Fibroblast of skin of left biceps (primary cell): ENCODE measurements at places on chromosomes 1 and 21.

DNA sequence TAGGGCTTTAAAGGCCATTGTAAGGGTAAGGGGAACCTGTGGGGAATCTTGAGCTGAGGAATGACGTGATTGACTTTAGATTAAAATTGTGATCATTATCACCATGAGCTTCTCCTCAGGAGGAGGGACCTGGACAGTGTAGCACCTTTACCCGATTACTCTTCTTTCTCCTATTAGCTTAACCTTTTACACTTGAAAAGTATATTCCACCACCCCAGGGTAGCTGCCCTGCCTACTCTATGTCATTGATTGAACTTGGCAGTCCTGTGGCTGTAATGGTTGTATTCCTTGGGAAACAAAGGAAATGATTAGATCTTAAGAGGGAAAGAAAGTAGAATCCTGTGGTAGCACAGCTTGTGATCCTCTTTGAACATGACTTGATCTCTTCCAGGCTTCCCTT is 47.7 kb downstream of the CACHD1 start:
- DNase-seq = no peak

DNA sequence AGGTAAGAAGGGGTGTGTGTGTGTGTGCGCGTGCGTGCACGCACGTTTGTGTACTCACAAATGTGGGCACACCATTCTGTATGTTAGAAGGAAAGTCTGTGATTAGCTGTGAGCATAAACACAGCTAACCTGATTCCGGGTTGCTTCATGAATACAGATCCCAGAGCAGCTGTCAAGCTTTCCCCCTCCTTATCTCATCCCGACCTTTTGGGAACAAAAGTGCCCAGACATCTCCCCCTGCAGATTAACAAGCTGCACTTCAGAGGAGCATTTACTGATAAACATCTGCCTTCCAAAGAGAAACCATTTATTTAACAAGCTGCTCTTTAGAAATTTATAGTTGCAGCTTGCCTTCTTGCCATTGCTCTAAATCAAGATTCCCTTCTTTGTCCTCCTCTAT is 97.0 kb downstream of the MT1HL1 start:
- DNase-seq = no peak

GRCh38 chr1:241235256-241235897 is 121.6 kb downstream of the RGS7 start:
- no peak for DNase-seq

DNA sequence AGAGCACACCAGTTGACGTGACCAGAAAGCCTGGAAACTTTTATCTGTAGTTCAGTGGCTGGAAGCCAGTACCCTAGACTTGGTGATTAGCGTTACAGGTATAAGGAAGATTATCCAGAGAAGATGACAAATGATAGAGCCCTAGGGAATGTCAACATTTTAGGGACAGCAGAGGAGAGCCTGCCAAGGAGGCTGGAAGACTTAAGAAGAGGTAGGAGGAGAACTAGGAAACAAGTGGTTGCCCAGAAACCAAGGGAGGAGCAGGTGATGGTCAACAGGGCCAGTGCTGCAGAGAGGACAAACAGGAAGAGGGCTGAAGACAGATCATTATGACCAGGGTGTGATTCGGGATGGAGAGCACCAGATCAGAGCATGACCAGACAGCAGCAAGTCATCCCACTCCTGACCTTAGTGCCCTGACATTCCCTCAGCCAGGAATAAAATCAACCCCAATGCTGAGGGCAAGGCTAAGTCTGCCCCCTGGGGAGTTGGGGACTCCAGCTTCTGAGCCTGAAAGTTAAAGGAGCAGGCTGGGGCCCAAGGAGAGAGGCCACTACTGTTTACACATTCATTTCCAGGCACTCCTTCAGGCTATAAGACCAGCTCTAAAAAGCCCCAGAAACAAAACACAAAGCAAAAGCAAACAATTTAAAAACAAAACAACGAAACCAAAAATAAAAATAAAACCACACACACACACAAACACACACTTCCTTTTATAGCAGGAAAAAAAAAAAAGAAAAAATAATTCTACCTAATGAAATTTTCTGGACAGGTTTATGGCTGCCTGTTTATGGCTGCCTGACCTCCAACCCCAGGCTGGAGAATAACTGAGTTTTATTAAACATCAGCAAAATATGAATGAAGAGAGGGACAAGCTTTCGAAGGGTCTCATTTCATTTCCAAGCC is 48.6 kb upstream of the LRRC52 start:
- no peak for DNase-seq

GRCh38 chr1:76938304-76938703 is 71.0 kb downstream of the ST6GALNAC5 start:
- DNase-seq = no peak

DNA sequence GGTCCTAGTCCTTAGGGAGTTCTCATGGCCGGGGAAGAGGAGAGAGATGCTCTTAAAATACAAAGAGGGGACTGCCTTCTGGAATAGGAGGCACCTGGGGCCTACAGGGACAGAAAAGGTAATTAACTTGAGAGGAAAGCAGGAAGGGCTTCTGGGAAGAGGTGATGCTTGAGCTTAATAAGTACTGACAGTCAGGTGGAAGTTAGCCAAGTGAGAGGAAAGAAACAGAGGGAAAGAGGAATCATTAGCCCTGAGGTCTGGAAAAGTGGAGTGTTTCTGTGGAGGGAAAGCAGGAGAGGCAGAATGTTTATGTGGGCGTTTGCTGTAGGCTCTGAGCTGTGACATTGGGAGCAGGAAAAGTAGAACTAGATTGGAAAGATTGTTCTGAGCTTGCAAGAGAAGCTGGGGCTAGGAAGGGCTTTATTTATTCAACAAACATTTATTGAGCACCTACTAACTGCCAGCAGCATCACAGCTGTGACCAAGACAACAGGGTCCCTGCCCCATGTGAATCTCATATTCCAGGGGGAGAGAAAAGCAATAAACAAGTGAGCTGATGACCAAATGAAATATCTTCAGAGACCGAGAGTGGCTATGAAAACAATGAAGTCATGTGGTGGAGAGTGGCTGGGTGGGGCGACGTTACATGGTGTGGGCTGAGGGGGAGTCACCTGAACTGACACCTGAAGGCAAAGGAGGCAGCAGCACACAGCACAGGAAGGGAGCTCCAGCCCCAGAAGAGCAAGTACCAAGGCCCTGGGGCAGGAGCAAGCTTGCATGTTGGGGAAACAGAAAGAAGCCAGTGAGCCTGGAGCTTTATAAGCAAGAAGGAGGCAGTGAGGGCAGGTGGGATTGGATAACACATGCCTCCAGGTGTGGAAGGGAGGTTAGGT is 4.4 kb upstream of the FNDC5 start:
- DNase-seq = no peak

GRCh38 chr1:212769459-212770167 is 22.0 kb downstream of the NSL1 start:
- no peak for DNase-seq

DNA sequence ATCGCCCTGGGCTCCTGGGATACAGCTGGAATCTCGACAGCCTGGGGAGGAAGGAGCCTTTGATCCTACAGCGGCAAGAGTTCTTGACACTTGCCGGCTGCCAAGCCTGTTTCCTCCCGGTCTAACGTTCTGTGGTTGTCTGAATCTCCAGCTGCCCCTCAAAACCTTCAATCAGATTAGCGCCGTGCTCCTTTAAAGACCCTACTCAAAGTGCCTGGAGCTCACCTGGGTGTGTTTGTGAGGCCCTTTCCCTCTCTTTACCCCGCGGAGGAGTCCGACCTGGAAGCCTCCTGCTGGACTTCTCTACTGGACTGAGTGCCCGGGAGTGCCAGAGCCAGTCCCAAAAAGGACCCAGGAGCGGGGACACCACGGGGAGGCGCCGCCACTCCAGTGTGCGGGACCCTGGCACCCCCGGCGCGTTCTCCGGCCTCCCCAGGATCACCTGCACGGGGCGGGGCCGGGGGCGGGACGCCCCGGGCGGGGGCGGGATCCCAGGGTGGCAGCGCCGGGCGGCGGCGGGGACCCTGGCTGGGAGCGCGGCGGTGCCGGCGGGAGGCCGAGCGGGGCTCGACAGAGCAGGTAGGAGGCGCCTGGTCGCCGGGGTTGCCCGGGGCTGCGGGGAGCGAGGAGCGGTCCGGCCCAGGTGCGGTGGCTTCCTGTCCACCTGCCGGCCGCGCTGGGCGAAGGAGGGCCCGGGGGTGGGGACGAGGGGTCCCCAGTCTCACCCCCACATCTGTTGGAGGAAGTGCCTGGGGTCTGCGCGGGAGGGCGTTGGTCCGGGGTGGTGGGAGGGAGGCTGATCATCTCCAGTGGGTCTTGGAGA is at the start of gene NCMAP:
TSS of gene NCMAP (plus strand) at position 497 of the 823 bp plus-strand sequence. CDS start 39,344 bp downstream, outside the sequence.
- no peak for DNase-seq

DNA sequence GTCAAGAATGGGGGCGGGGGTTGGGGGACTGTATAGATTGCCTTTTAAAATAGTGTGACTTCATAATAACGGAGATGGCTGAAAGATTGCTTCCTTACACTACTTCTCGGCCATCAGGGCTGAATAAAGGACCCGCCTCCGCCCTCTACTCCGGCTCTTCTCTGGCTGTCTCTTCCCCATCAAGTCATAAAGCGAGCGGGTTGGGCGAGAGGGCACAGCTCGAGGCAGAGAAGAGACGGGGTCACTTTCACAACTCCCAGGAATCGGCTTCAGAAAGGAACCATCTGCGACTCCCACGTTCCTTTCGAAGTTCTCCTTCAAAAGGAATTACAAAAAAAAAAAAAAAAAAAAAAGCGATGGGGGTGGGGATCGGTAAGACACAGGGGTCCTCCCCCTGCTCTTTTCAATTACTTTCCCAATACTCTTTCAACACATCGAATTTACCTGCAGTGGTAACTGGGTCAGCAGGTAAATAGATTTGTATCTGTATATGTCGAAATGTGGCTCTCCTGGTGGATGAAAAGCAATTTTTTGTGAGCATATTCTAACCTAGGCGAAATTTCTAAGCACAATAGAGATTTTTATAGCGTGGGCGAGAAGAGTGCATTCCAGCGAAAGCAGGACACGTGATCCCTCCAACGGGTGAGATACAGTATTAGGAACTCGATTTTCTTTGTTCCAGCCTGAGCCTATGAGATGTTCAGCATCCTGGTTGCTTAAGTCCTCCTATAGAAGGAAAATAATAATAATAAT is 2.0 kb downstream of the LRRC7 start:
- no peak for DNase-seq

- no peak for DNase-seq
These were observed 61.9 kb upstream of the RABGAP1L start for GRCh38 chr1:174097426-174097825.

DNA sequence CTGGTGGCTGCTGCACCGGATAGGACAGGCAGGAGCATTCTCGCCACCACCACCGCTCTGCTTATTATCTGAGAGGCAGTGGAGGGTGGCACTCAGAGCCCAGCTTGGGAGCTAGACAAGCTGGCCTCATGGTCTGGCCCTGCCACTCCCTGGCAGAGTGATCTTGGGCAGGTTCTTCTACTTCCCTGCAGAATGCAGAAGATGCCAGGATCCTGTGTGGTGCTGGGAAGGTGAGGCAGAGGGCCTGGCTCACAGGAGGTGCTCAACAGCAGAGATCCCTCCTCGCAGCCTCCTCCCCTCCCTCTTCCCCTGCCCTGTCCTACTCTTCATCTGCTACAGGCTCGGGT is 60.4 kb downstream of the ARHGEF10L start:
- DNase-seq = no peak

- DNase-seq = no peak
These were observed 11.1 kb downstream of the RNF19B start for GRCh38 chr1:32953495-32953894.

GRCh38 chr1:87678266-87678665 is 349.6 kb downstream of the LMO4 start:
- no peak for DNase-seq

GRCh38 chr1:173356191-173356762 is 120.9 kb upstream of the PRDX6 start:
- DNase-seq = peak; percentile 37

- DNase-seq = no peak
These were observed 10.0 kb downstream of the URB2 start for GRCh38 chr1:229636042-229636441.

GRCh38 chr1:9890224-9890731 is 19.8 kb downstream of the CTNNBIP1 start:
- peak; percentile 75 for DNase-seq

- DNase-seq = no peak
These were observed 39.0 kb downstream of the TBX19 start for GRCh38 chr1:168319691-168320090.

- no peak for DNase-seq
These were observed 1.5 kb upstream of the PALMD start for GRCh38 chr1:99644279-99645004.

DNA sequence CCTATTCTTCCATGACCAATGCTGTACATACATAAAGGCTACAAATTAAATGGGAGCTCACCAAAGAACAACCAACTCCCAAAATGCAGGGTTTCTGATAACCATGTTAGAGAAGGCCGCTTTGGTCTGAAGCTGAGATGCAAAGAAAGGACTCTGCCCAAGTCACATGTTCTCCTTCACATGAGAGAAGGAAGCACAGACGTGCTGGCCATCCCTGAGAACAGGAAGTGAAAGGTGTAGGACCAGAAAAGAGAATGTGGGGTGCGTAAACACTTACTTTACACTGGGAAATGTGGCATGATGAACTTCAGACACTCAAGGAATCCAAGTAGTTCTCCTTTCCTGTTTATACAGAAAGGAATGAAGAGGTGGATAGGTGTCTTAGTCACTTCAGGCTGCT is 31.7 kb upstream of the TADA1 start:
- DNase-seq = no peak

GRCh38 chr21:41747943-41748738 is 18.7 kb downstream of the RIPK4 start:
- DNase-seq = no peak

GRCh38 chr1:55245781-55246180 is 30.6 kb upstream of the USP24 start:
- DNase-seq = no peak

DNA sequence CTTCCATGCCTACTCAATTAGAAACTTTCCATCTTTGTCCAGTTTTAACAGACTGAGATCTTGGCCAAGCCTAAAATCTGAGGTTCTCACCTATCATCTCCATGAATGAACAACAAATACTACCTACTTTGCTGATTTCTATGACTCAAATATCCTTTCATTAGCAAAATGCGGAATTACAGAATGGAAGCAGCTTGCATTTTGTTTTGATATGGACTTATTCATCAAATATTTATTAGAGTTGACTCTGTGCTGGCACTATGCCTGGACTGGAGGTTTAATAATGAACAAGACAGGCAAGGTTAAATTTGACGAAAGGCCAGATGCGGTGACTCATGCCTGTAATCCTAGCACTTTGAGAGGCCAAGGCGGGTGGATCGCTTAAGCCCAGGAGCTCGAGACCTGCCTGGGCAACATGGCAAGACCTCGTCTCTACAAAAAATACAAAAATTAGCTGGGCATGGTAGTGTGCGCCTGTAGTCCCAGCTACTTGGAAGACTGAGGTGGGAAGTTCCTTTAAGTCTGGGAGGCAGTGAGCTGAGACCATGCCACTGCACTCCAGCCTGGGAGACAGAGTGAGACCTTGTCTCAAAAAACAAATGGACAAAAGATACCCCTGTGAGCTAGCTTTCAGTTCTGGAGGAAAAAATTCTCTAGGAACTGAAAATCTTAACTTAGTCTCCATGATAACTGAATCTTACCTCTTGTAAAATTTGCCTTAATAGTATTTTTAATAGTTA is 29.4 kb upstream of the SOD1 start:
- DNase-seq = peak; percentile 86

DNA sequence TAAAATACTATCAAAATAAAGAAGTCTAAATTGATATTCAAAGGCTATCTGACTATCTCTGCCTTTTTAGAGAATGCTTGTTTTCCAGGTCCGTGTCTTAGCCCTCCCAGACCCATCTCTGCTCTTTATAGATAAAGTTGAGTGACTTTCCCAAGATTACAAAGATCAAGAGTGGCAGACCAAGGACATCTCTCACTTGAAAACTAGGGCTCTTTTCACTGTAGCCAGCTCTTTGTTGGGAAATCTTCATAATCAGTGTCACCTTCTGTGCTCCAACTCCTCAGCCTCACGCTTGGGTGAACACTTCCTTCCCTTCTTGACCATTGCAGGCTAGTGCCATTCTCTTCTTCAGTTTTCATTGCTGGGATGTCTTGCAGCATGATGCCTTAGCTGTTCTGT is 211.1 kb downstream of the PBX1 start:
- no peak for DNase-seq
